CD4-positive, alpha-beta T cell treated with Interleukin-15 for 4 hours (primary cell): ENCODE measurements at places on chromosomes 12 and 14.

GRCh38 chr12:125192690-125193221, 127.5 kb downstream of the AACS start:
- DNase-seq = no peak

DNA sequence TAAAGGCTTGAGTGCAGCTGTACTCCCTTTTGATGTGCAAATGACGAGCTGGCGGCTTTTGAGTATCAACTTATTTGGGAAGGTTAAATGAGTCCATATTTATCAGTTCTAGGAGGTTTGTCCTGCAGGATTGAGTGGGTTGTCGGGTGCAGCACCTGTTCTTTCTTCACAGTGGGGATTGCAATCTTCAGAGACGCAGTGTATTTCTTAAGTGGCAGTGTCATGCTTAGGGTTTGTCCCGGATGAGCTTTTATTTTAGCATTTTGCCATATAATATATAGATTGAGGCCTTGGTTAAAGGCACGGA, 1.2 kb downstream of the FUT8 start:
- no peak for DNase-seq

GRCh38 chr14:51035611-51036192, 59.2 kb downstream of the TRIM9 start:
- no peak for DNase-seq

DNA sequence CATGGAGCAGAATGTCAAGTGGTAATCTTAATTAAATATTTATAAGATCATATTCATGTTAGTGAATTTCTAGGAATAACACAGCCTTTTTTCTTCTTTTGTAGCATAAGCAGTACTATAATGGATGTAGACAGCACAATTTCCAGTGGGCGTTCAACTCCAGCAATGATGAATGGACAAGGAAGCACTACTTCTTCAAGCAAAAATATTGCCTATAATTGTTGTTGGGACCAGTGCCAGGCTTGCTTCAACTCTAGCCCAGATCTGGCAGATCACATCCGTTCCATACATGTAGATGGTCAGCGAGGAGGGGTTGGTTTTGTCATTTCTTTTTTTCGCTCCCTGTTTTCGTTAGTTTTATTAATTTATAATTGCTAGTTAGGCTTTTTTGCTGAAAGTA, 23.1 kb downstream of the AEBP2 start:
- no peak for DNase-seq

- DNase-seq = no peak
Measured at GRCh38 chr14:89750908-89751392, 203.6 kb downstream of the EFCAB11 start.

DNA sequence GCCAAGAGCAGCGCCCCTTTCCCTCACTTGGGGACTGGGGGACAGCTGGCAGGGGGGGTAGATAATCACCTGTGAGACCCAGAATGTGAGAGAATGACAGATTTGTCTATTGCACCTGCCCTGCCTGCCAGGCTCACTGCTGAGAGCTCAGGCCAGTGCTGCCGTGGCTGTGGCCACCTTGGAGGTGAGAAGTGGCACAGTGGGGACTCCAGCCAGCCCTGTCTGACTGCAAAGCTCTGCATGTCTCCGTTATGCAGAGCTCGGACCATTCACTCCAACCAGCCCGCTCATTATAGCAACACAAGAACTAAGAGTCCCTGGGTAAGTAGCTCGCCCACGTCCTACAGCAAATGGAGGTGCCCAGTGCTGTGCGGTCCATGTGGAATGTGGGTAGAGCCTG, 88.8 kb downstream of the DICER1 start:
- DNase-seq = no peak

GRCh38 chr14:54450535-54450934, 9.4 kb upstream of the CNIH1 start:
- peak; percentile 1 for DNase-seq

GRCh38 chr12:24960222-24960855, 11.4 kb upstream of the BCAT1 start:
- peak; percentile 9 for DNase-seq

GRCh38 chr12:2586156-2587038, 208.4 kb upstream of the FKBP4 start:
- DNase-seq = no peak

GRCh38 chr14:100593751-100594624, 6.8 kb upstream of the BEGAIN start:
- no peak for DNase-seq

GRCh38 chr12:47360771-47361388, 281.1 kb upstream of the AMIGO2 start:
- DNase-seq = peak; percentile 77

DNA sequence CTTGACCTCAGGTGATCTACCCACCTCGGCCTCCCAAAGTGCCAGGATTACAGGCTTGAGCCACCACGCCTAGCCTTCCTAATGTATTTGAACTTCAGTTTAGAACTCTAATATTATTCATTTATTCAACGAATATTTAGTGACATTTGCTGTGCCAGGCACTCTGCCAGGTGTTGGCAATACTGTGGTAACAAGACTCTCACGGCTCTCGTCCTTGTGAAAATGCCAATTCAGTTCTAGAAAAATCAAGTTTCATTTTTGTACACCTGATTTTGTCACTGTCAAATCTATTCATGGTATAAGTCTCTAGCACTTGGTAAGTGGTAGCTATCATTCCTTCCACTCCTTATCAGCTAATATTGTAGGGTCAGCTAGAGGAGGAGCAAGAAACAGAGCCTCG, 6.3 kb upstream of the PWP1 start:
- DNase-seq = no peak

DNA sequence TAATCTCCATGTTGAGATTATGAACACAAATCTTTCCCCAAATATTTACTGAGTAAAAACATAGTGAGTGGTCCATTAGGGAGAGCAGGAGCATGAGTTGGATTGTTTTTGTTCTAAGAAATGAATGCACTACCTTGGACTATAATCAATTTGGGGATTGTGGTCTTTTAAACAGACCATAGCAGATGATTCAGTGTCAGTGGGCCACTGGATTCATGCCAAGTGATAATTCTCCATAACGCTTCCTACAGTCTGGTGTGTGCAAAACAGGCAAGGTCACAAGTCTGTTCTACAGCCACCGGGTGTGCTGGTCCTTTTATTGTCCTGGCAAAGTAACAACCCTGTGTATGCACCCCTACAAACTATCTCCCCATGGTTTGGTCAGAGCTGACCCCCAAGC, 266.3 kb downstream of the APAF1 start:
- no peak for DNase-seq

GRCh38 chr12:131282292-131283080, 328.8 kb downstream of the ADGRD1 start:
- no peak for DNase-seq

DNA sequence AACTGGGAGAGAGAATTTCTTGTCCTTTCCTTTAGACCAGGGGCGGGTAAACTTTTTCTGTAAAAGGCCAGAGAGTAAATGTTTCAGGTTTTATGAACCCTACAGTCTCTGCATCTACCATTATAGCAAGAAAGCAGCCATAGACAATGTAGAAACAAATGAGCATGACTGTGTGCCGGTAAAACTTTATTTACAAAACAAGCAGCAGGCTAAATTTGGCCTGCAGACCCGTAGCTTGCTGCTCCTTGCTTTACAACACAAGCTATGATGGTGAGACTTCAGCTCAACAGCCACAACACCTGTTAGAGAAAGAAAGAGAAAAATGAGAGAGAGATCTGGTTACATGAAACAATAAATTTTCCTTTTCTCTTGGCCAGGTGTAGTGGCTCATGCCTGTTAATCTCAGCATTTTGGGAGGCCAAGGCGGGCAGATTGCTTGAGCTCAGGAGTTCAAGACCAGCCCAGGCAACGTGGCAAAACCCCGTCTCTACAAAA, 4.2 kb upstream of the CDC42BPB start:
- DNase-seq = no peak
